ENCODE measurements at places on chromosomes 3 and 15.

DNA sequence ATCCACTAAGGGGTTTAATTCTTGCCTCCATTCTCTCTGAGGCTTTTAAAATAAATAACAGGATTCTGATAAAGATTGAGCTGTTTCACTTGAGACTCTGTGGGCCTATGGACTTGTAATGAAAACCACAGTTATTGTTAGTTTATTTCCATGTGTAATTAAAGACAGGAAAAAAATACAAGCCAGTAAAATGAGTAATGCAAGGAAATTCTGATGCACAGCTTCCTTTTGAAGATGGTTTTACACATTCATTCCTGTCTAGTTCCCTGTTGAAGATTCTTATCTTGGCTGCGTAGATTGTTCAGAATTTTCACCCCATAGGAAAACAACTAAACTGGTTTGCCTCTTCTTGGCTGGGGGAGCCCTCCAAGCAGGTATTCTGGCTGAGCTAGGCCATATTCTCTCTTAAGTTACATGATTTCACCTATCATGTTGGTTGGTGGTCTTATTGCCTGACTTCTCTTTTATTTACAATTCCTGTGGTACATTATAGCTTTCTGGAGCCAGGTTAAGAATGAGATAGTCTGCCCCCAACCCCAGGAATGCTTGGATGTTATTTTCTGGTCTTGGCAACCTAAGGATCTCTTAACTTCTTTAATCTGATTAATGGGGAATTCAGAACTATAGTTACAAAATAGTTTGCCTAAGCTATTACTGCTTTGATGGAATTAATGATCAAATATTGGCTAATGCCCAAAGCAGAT lies 67.6 kb downstream of the MITF start:
- DNase-seq: no peak

GRCh38 chr15:46266661-46267060 lies 631.8 kb downstream of the SQOR start:
- no peak for DNase-seq

GRCh38 chr3:34008191-34008590 lies 209.8 kb downstream of the PDCD6IP start:
- DNase-seq: no peak

GRCh38 chr3:42301446-42302175 lies 35.6 kb upstream of the CCK start:
- no peak for DNase-seq

GRCh38 chr3:9778143-9779074 lies 8.7 kb upstream of the CAMK1 start:
- no peak for DNase-seq

- no peak for DNase-seq
Measured at GRCh38 chr3:18527691-18528090, 102.6 kb upstream of the SATB1 start.

Data from activated CD8-positive, alpha-beta memory T cell treated with anti-CD3 and anti-CD28 coated beads for 1 hour (primary cell).